SJCRH30 (cell line): ENCODE measurements at places on chromosomes 7 and 10.

DNA sequence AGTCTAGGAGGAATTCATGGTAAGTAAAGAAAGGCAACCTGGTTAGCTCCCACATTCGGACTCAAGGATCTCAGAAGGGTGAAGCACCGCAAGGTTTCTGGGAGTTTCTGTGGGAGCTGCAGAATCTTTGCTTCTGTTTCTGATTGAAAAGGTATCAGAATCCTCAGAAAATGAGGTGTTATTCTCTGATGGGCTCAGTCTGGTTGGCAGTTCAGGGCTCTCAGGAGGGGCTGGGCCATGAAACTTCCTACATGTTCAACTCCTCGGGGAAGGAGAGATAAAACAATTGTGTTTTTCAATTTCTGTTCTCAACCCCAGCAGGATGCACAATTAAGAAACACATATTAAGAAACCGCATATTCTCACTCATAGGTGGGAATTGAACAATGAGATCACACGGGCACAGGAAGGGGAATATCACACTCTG, 9.1 kb downstream of the OR2A7 start:
- H3K27me3 ChIP-seq: peaks cover 5% of the 10 kb centered on the region; the same call in 1 of the 2 replicates
- H3K4me3 ChIP-seq: no peak overlapping the region
- H3K4me1 ChIP-seq: no peaks in the 10 kb centered on the region

DNA sequence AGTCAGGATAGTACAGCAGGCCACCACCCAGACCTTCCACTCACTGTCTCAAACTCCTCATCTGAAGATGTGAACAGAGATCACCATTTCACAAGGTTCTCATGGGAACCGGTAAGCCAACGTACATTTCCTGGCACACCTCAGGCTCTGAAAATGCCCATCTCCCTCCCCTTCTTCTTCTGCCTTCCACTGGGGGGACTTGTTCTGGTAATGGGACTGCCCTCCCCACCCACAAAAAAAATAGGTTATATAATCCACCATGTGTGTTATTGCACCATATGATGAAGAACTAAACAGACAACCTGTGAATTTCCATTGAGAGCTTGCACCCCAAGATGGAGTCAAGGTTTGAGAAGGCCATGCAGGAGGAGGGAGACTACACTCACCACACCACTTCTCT, 42.1 kb upstream of the IKZF1 start:
- no peak overlapping the region for H3K4me3 ChIP-seq
- DNase-seq: no peak
- H3K27me3 ChIP-seq: no peaks in the 10 kb centered on the region; the same call in 1 of the 2 replicates

DNA sequence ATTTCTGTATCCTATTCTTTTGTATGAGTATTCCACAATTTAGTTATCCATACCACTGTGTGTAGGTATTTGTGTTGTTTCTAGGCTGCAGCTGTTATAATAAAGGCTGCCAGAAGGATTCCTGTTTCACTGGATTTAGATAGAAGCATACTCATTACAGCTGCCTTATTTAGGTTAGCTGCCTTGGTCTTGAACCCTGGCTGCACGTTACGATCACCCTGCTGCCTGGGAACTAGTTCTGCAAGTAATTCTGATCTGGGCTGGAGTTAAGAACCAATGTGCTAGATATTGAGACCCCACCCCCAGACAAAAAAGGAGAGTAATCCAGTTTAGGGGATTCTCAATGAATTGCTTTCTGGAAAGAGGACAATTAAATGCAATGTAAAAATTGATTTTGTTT, 43.1 kb downstream of the CCDC71L start:
- no peaks in the 10 kb centered on the region; the same call in 1 of the 2 replicates for H3K27me3 ChIP-seq
- H3K4me3 ChIP-seq: no peak overlapping the region
- no peaks in the 10 kb centered on the region for H3K4me1 ChIP-seq
- no peak for DNase-seq

- no peaks in the 10 kb centered on the region for H3K4me1 ChIP-seq
- no peak overlapping the region for H3K4me3 ChIP-seq
- no peak overlapping the region for H3K27ac ChIP-seq
Observed at GRCh38 chr10:75922435-75922834, 491.0 kb downstream of the LRMDA start.

- H3K27ac ChIP-seq: no peak overlapping the region
- H3K27me3 ChIP-seq: no peaks in the 10 kb centered on the region
- no peak overlapping the region for H3K4me3 ChIP-seq
- H3K4me1 ChIP-seq: no peaks in the 10 kb centered on the region
- peaks cover 3% of the 10 kb centered on the region for H3K36me3 ChIP-seq
Observed at GRCh38 chr7:112336936-112337576, 113.2 kb upstream of the IFRD1 start.

DNA sequence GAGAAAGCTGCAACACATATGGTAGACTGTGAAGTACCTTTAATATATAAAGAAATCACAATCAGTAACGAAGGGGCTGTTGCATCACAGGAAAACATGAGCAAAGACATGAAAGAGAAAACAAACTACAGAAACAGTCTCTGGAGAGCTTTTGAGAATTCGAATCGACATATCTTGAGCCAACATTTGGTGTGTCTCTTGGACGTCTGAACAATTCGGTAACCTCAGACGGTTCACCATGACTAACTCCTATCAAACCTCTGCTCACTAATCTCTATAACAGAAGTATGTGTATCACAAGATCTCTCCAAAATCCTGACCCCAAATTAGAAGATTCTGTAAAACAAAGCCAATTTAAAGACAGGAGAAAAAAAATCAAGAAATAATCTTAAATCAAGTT, 262.0 kb upstream of the YAE1 start:
- no peak overlapping the region for H3K4me3 ChIP-seq
- H3K36me3 ChIP-seq: no peaks in the 10 kb centered on the region
- H3K27ac ChIP-seq: no peak overlapping the region
- no peaks in the 10 kb centered on the region; the same call in 1 of the 2 replicates for H3K27me3 ChIP-seq

GRCh38 chr10:125489731-125490130, 193.2 kb downstream of the TEX36 start:
- no peak for DNase-seq
- no peaks in the 10 kb centered on the region for H3K27me3 ChIP-seq
- no peaks in the 10 kb centered on the region for H3K36me3 ChIP-seq
- H3K4me1 ChIP-seq: no peaks in the 10 kb centered on the region
- H3K4me3 ChIP-seq: no peak overlapping the region

- no peak overlapping the region for H3K4me3 ChIP-seq
- DNase-seq: no peak
- H3K4me1 ChIP-seq: no peaks in the 10 kb centered on the region
- no peaks in the 10 kb centered on the region for H3K36me3 ChIP-seq
Observed at GRCh38 chr7:157089100-157089610, 49.6 kb upstream of the UBE3C start.

DNA sequence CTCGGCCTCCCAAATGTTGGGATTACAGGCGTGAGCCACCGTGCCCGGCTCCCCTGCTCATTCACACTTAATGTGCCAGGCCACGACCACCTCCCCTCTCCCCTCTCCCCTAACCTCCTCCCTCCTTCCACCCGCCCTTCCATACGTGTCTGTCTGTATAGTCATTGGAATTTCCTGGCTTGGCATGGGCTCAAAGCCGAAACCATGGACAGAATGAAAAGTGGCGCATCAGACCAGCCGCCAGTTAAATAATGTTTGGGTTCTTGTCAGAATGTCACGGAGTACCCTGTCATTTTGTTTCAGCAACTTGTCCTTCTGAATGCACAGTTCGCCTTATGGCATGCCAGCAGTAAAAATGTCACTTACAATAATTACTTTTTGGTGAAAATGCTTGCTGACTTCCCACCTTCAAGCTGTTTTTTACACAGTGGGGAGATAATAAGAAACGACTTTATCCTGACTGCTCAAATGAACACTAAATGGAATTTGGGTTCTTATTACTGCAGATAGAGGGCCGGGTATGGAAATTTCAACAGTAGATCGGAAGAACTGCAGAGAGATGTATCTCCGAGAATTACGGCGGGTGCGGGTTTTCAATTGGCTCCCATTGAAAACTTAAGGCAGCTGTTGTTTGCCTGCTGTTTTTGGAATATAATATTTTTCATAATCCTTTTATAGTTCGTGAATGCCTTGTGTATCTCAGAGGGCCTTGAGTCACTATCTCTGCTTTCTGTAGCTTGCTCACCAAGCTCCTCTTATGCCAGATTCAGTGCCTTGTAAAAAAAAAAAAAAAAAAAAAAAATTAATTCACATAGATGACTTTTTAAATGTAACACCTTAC, 65.5 kb upstream of the SH2B2 start:
- no peak overlapping the region for H3K27ac ChIP-seq
- H3K4me1 ChIP-seq: no peaks in the 10 kb centered on the region
- DNase-seq: no peak
- no peaks in the 10 kb centered on the region for H3K27me3 ChIP-seq

DNA sequence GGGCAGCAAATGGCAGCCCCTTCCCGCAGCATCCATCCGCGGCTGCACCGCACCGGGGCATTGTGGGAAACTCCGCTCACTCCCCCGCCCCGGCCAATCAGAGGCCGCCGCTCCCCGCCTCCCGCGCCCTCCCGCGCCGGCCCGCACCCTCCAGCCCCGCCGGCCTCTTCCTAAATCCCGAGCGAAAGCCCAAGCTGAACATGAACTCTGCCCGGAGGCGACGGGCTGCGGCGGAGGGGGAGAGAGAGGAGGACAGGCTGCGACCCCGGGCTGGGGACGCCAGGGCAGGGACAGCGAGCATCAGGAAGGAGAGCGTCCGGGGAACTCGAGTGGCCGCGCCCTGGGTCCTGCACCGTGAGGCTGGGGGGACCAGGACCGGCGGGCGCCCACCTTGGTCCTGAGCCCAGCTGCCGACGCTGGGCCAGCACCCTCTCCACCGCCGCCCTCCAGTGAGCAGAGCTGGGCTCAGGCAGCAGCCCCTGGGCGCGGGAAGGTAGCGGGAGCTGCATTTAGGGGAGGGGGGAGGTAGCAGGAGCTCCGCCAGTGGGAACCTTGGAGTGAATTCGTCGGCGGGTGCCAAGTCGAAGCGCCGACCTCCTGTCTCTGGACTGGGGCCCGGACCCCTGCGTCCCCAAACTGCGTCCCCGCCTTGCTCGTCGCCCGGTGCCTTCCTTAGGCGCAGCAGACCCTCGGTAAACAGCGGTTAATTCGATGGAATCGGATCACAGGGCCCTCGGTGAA, at the start of gene DGKI:
DGKI (minus strand) TSS at position 148 of the 741 bp plus-strand sequence.
- no peak for DNase-seq
- 0 out of 2 replicates have a peak, but pooled peaks cover 4% of the 10 kb centered on the region for H3K4me1 ChIP-seq
- H3K27ac ChIP-seq: no peak within 1 kb of the TSS
- no peak within 1 kb of the TSS for H3K4me3 ChIP-seq
- no peaks in the 10 kb centered on the region for H3K27me3 ChIP-seq

- H3K4me1 ChIP-seq: no peaks in the 10 kb centered on the region
- H3K27me3 ChIP-seq: no peaks in the 10 kb centered on the region
- DNase-seq: no peak
- H3K36me3 ChIP-seq: peaks cover 58% of the 10 kb centered on the region
- H3K27ac ChIP-seq: no peak overlapping the region
Observed at GRCh38 chr10:119933179-119933578, 40.6 kb downstream of the SEC23IP start.

DNA sequence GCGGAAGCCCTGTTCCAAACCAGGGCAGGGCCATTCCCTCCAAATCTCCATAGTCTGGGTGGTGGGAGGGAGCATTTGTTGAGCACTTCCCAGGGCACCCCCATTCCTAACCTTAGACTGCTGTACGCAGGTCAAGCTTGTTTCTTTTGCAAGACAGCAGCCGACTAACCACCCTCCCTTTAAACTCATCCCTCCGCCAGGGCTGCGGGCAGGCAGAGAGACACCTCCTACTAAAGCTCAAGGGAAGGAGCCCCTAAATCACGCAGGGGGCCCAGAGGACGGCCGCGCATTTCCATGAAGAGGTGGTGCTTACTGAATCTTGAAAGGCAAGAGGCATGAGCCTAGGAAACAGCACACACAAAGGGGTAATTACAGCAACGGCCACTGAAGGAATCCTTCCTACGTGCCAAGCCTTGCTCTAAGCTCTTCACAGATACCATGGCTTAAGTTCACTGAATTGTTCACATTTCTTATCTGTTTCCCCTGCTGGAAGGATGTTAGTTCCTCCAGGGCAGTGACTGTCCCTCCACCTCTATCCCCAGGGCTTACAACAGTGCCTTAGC, 90.0 kb downstream of the PROSER2 start:
- H3K4me3 ChIP-seq: no peak overlapping the region
- H3K27ac ChIP-seq: no peak overlapping the region
- H3K27me3 ChIP-seq: no peaks in the 10 kb centered on the region
- no peaks in the 10 kb centered on the region for H3K36me3 ChIP-seq

DNA sequence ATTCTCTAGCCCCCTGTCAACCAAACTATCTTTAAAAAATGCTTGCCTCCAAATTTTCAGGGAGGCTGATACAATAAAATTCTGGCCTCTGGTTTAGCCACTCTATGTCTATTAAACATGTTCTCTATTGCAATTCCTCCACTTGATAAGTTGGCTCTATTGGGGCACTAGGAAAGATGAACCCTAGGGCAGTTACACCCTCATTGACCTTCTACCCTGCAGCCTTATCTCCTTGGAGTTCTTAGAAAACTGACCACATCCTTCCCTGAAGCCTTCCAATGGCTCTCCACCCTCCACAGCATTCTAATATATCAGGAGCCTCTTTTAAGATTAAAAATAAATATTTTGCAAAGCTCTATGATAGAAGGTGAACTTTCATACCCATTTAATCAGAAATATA, 30.6 kb downstream of the SVOPL start:
- no peaks in the 10 kb centered on the region; the same call in 1 of the 2 replicates for H3K4me1 ChIP-seq
- no peak overlapping the region for H3K4me3 ChIP-seq
- H3K36me3 ChIP-seq: no peaks in the 10 kb centered on the region; the same call in 1 of the 2 replicates

- no peak overlapping the region for H3K27ac ChIP-seq
- H3K4me1 ChIP-seq: no peaks in the 10 kb centered on the region
- H3K27me3 ChIP-seq: no peaks in the 10 kb centered on the region
- no peak for DNase-seq
Observed at GRCh38 chr7:113763226-113763625, 155.6 kb downstream of the PPP1R3A start.

DNA sequence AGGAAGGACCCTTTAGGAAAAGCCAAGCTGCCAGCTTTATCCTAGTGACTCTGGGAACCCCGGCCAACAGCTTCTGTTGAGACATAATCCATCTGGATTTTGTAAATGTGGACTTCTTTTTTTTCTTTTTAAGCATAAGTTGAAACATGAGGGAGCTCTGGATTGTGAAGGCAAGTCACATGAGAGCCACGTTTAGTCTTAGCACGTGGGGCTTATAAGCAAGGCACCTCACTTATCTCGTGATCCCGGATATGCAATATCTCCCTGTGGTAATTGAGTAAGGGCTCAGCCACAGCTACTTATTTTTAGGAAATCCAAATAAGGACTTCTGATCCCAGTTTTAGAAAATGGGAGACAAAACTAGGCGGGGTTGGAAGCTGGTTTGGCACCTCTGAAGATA, 111.2 kb upstream of the PTN start:
- H3K27ac ChIP-seq: no peak overlapping the region
- no peak overlapping the region for H3K4me3 ChIP-seq
- DNase-seq: no peak
- H3K27me3 ChIP-seq: peaks cover 3% of the 10 kb centered on the region; the same call in 1 of the 2 replicates
- no peaks in the 10 kb centered on the region for H3K4me1 ChIP-seq
- no peaks in the 10 kb centered on the region for H3K36me3 ChIP-seq

DNA sequence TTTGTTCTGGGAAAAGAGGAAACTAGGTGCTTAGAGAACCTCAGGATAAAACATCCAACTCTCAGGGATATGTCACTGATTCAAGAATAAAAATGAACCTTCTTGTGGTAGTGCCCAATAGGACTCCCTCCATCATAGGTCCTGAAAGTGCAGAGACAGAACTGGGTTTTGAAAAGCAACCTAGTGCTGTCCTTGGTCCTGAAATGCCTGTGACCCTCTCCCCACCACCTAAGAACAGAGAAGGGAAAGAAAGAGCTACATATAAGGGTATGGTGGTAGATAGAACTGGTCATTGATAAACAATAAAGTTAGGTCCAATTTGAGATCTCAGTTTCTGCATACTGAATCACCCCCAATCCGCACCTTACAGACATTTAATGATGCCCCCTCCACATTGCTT, 953.3 kb downstream of the XPNPEP1 start:
- no peak overlapping the region for H3K4me3 ChIP-seq
- H3K27me3 ChIP-seq: no peaks in the 10 kb centered on the region
- no peaks in the 10 kb centered on the region for H3K4me1 ChIP-seq
- no peak overlapping the region for H3K27ac ChIP-seq
